ENCODE measurements at places on chromosomes 1 and 21.

- no peak for DNase-seq
Observed at GRCh38 chr1:41325801-41326200, 35.4 kb upstream of the FOXO6 start.

DNA sequence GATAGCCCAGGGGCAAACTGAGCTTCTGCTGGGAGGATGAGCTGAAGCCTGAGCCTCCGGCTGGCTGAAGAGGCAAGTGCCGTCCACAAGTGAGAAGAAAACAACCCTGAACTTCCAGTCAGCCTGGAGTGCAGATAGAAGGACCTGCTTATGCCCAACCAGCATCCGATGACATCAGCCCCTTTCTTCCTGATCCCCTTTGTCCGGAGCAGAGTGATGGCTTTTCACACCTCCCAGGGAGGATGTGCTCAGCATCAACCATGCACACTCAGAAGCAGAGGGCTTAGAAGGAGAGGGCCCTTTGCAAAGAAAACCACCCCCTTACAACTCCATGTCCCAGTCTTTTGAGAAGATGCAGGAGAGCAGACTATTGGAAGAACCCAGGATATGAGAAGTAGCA, 23.7 kb upstream of the REG4 start:
- DNase-seq, result no peak

GRCh38 chr1:161790587-161791317, 24.6 kb downstream of the ATF6 start:
- no peak for DNase-seq

DNA sequence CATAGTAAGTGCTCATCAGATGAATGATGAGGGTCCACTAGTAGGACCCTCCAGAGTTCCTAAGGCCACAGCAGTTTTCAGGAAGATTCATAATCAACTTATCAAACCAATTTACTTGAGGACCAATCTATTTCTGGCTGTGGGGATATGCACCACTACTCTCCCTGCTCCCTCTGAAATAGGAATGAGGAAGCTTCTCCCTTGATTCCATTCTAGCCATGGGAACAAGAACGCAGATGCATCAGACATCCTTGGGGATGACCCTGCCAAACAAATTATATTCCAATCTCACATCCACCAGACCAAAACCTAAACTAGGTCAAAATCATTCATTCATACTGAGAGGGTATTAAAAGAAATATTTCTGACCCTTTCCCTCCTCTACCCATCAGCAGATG, 31.5 kb downstream of the JAK1 start:
- no peak for DNase-seq

- DNase-seq, result no peak
Observed at GRCh38 chr1:16438924-16439323, 1.6 kb upstream of the NECAP2 start.

- DNase-seq, result no peak
Observed at GRCh38 chr1:173506437-173506836, 29.3 kb downstream of the PRDX6 start.

- DNase-seq, result no peak
Observed at GRCh38 chr21:22754746-22755145, 1756.5 kb downstream of the NCAM2 start.

DNA sequence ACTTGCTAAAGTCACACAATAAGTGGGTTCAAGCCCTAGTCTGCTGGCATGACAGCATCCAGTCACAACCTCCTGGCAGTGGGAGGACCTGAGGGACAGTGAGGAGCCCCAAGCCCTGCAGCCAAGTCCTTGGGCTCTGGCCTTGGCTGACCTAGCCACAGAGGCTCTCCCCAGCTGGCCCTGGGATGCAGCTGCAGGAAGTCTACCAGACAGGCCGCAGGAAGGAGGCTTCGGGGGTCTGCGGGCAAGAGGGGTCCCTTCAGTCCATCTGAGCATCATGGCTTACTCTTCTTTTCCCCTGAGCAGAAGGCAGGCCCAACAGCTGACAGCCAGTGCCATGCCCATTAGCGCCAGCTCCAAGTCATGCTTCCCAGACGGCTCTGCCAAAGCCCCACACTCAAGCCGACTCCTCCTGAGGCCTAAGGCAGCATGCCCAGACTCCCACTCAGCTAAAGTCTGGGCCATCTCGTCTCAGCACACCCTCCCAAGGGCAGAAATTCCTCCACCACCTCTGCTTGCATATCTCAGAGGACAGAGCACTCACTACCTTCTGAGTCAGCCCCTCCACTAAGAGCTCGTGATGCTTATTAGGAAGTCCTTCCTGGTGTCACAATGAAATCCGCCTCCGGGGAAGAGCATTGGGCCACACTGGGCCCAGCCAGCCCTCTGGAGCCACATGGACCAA, 20.1 kb downstream of the SLC1A7 start:
- no peak for DNase-seq

DNA sequence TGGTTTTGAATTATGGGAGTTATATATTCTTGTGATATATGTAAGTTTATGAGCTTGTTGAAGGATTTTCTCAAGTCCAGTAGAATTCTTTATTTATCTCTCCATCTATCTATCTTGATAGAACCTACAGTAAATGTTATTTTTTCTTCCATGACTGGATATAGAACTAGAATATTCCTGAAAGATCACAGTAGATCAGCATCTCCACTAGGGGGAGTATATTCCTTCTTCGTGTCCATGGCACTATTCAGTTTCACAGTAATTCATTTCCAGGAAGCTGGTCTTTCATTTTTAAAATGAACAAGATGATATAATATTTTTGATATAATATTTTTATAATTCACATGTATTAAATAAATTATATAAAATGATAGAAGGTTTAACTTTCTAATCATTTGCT, 18.8 kb downstream of the TMPRSS15 start:
- DNase-seq, result no peak

- DNase-seq, result peak; percentile 20
Observed at GRCh38 chr1:203342192-203342940, 8.6 kb downstream of the FMOD start.

DNA sequence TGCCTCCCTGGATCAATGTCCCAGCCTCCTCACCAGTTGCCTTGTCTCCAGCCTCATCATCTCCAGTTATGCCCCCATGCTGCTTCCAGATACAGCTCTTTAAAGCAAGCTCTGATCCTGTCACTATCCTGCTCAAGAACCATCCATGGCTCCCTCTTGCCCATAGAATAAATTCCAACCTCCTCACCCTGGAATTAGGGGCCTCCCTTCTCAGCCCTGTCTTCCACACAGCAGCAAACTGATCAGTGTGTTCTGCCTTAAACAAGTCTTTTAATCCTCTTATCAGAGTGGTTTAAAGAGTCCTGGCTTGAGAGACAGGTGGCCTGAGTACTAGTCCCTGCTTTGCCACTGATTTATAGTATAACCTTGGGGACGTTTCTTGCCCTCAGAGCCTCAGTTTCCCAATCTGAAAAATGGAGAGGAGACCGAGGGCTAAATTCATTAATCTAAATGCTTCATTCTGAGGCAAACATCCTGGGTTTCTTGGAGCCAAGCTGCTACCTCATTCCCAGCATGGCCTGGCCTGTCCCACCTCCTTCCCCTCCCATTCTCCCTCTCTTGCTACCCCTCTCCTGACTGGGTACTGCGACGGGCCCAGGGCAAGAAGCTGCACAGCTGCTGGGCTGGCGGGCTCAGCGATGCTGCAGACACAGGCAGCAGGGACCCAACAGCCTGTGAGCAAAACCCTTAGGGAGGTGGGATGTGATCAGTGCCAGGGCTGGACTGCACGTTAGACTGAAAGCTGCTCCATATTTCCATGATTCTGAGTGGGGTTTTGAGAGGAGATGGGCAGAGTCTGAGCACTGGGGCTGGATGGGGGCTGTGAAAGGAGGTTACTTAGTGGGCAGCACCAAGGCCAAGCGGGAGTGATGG, 221.4 kb downstream of the PTPRU start:
- no peak for DNase-seq

DNA sequence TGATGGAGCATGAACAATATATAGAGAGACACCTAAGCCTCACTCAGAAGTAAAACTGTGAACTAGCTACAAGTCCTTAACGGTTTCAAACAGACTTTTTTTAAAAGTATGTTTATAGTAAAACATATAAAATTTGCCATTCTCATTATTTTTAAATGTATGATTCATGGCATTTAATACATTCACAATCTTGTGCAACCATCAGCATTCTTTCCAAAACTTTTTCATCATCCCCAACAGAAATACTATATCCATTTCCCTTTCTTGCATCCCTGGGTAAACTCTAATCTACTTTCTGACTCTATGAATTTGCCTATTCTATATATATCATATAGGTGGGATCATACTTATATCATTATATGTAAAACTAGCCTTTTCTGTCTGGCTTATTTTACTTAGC, 25.5 kb downstream of the EVI5 start:
- DNase-seq, result no peak

DNA sequence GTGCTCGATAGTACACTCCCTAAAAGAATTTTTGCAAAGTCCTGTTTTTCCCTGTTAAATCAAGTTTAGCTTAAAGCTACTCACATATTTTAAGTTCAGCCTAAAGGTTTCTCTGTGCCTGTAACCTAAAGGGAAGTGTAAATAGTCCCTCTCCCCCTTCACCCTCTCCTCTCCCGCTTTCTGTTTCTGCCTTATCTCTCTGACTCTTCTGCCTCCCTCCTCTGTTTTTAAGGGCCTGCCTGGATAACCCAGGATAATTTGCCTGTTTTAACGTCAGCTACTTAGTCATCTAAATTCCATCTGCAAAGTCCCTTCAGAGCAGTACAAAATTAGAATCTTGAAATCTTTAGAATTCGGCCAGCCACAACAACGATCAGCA, 92.6 kb downstream of the NID1 start:
- no peak for DNase-seq

- DNase-seq, result no peak
Observed at GRCh38 chr1:229347528-229347927, 4.7 kb upstream of the CCSAP start.

GRCh38 chr1:201598396-201598795, 59.5 kb downstream of the NAV1 start:
- no peak for DNase-seq

DNA sequence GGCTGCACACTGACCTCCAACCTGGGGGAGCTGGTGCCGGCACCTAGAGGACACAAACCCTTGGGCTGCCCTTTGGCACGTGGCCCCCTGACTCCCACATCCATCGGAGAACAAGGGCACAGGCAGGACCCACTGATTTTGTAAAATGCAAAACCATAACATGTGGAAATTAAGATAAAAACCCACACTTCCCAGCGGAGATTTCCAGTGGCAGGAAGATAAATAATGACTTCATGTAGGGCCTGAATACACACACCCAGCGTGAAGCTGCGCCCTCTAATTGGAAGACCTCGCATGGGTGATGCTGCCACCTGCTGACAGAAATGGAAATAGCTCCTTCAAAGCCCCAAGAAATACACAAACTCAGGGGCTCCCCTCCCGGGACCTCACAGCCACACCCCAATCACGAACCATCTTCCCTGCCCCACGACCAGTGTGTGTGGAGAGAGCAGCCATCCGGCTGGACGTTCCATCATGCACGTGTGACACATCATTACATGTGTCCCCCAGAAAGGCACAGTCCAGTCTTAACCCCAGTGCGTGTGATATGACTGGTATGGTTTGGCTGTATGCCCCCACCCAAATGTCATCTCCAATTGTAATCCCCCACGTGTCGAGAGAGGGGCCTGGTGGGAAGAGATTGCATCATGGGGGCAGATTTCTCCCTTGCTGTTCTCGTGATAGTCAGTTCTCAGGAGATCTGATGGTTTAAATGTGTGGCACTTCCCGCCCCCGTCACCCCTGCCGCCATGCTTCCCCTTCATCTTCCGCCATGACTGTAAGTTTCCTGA, 5.7 kb upstream of the TPRG1L start:
- DNase-seq, result peak; percentile 47

GRCh38 chr21:45280969-45281368, 6.7 kb downstream of the POFUT2 start:
- DNase-seq, result no peak

DNA sequence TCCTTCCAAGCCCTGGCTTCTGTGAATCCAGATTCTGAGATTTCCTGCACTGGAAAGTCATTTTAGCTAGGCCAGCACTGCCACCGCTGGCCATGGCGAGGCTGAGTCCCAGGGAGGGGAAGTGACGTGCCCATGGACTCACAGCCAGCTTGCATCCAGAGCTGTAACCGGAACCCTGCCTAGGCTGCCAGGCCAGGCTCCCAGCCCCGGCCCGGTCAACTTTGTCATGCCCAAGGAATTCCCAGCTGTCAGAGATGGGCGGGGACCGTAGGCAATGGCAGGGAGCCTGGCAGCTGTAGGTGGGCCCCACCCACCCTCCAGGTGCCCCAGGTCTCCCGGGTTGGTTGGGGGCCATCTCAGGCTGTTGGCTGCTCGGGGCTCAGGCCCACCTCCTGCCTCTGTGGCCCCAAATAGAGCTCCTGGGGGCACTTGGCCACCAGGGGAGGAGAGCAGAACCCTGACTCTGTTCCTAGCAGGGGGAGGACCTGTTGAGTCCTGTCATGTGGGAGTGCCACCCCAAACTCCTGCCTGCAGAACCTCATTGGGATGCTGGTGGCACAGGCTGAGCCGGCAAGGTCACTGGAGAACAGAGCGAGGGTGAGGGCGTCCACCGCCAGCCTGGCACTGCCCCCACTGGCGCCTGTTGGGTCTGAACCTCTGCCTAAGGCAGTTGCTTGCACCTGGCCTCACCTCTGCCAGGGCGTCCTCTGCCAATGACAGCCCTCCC, 57.8 kb downstream of the FOXO6 start:
- no peak for DNase-seq

- DNase-seq, result peak; percentile 28
Observed at GRCh38 chr1:42146626-42147320, 6.4 kb upstream of the GUCA2B start.

DNA sequence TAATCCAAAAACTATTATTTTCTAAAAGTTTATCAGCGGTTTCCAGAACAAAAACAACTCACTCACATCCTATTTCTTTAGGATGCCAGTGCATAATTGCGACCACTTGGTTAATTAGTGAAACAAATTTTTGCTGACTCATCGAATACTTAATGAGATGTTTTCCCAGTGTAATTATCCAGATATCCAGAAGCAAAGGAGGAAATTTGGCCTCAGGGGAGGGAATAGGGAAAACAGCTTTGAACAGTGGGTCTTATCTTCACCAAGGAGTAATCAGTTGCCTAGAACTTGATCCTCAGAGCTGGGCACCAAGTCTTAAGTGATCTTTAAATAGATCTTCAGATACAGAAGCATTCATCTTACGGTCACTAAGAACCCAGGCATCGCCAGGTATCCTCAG, 24.3 kb downstream of the STYXL2 start:
- DNase-seq, result no peak

- DNase-seq, result no peak
Observed at GRCh38 chr1:201191653-201192260, 1.1 kb downstream of the IGFN1 start.

GRCh38 chr1:160622501-160623226, 24.2 kb downstream of the SLAMF1 start:
- no peak for DNase-seq

- DNase-seq, result no peak
Observed at GRCh38 chr1:6275826-6276782, 15.2 kb upstream of the GPR153 start.

GRCh38 chr1:65321879-65322278, 12.5 kb downstream of the DNAJC6 start:
- no peak for DNase-seq

- DNase-seq, result no peak
Observed at GRCh38 chr1:197686231-197686630, 89.0 kb downstream of the DENND1B start.

- DNase-seq, result no peak
Observed at GRCh38 chr1:7538033-7538432, 233.1 kb upstream of the VAMP3 start.

GRCh38 chr1:60813071-60813470, 269.3 kb upstream of the NFIA start:
- no peak for DNase-seq

GRCh38 chr1:214445831-214446614, 105.4 kb downstream of the PTPN14 start:
- no peak for DNase-seq
